ENCODE measurements at places on chromosomes 12 and 14. TPM values are rescaled to one million over a fixed set of nuclear protein-coding genes. Genes with fewer than 3 reads are reported as not detected.

Gene SYCP3
- polyA plus RNA-seq, result not detected

Gene WSCD2
- polyA plus RNA-seq, result not detected

Gene ALDH6A1
- 22.2 TPM for polyA plus RNA-seq

Gene PAPLN
- 0.32 TPM for polyA plus RNA-seq

Gene KLRC1
- polyA plus RNA-seq, result not detected

Gene PARPBP
- polyA plus RNA-seq, result 2.1 TPM

Gene EID3
- 12.7 TPM for polyA plus RNA-seq

Gene MANSC4
- not detected for polyA plus RNA-seq

Gene GRIN2B
- not detected for polyA plus RNA-seq

DNA sequence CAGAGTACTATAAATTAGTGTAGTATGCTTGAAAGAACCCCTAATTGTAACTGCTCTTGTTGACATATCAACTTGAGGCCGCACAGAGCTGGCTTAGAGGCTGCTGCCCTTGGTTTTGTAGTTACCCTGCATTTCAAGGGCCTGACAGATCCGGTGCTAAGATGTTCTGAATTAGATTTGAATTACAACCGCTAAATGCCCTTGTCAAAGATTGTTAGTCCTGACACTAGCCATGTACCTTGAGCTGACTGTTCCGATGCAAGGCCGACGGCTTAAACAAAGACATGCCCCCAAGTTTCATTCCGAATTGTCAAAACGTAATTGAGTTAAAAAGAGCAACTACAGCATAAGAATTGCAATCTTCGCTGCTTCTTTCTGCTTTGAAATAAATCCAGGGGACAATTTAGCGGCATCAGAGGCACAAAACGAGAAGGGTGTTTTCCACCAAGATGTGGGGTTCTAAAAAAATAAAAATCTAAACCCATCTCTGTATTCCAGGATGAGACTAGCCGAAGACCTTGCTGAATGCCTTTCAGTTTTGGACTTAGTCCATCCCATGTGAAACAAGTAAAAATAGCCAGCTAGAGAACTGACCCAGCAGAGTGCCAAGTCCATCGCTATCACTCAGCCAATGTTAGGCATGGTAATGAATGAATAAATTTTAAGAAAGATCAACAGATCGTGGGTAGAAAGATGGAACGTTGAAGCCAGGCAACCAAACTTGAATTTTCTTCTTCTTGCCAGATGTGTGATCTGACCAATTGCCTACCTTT, 148.7 kb downstream of the DICER1 start:
- DNase-seq, result no peak

- DNase-seq, result no peak
Measured at GRCh38 chr12:59068436-59068835, 148.1 kb upstream of the LRIG3 start.

DNA sequence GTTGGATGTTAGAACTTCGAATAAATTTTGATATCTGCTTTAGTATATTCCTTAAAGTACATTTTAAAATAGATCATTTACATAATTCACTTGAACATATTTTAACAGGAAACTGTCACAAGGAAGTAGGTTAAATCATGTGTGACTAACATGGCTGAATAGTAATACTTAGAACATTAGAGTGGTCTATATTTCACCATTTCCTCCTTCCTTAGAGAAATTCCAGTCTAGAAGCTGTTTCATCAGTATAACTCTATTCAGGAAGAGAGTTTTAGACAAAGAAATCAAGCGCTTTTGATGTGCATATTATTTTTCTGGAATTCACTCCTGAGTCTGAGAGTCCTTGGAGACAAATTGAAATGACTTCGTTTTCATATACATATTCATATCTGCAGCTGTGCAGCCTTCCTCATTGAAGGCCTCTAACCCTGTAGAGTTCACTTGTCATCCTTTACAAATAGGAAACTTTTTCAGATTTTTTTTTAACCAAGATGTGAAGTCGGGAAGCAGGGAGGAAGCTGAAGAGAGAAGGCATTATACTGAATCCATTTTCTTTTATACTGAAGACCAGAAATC, 28.4 kb downstream of the IRAK3 start:
- no peak for DNase-seq

DNA sequence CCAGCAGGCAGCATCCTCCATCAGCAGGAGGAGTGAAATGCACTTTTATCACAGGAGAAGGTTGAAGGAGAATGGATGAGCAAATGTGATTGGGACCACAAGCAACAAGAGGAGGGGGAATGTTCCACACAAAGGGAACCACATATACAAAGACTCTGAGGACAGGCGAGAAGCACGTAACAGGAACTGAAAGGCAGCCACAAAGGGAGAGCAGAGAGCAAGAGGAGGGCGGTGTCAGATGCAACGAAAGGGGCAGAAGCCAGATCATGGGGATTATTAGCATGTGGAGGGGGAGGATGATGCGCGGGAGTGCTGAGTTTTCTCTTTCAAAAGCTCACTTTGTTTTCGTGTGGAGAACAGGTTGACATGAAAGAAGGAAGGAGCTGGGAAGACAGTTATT, 241.1 kb downstream of the SPTSSA start:
- no peak for DNase-seq

GRCh38 chr12:6090803-6091202, 33.7 kb downstream of the VWF start:
- no peak for DNase-seq

DNA sequence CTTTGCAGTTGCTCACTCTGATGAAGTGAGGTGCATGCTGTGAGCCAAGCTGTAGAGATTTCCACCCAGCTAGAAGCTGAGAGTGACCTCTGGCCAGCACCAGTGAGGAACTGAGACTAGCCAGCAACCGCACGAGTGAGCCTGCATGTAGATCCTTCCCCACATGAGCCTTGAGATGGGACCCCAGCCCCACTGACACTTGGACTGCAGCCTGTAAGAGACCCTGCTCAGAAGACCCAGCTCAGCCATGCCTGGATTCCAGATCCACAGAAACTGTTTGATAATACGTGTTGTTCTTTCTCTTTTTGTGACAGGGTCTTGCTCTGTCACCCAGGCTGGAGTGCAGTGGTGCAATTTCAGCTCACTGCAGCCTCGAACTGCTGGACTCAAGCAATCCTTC, 229.2 kb downstream of the GLT1D1 start:
- no peak for DNase-seq

DNA sequence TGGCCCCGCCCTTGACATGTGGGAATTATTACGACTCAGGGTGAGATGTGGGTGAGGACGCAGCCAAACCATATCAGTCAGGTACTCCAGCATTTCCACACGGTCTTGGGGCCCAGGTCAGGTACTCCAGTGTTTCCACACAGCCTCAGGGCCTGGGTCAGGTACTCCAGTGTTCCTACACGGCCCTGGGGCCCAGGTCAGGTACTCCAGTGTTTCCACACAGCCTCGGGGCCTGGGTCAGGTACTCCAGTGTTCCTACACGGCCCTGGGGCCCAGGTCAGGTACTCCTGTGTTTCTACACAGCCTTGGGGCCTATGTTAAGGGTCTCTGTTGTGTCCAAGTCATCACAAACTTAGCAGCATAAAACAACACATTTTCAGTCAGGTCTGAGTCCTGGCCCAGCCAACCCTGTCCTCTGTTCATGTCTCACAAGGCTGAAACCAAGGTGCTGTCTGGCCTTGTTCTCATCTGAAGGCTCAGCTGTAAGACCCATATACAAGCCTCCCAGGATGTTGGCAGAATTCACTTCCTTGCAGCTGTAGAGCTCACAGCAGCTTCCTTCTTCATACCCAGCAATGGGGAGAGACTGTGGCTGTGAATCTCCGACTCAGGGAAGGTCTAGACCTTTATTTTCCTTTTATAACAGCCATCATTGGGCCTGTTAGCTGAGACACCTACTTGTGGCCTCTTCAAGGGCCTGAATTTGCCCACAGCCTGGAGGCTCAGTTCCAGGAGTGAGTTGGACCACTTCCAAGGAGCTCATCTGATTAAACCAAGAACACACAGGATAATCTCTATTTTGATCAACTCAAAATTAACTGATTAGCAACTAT, 107.6 kb upstream of the SFSWAP start:
- DNase-seq, result no peak

GRCh38 chr12:96434107-96434506, 33.9 kb upstream of the CDK17 start:
- DNase-seq, result peak; percentile 92

GRCh38 chr12:110316861-110317260, 35.8 kb downstream of the ATP2A2 start:
- DNase-seq, result no peak

GRCh38 chr14:30957813-30958370, 67.6 kb upstream of the AP4S1 start:
- DNase-seq, result no peak

DNA sequence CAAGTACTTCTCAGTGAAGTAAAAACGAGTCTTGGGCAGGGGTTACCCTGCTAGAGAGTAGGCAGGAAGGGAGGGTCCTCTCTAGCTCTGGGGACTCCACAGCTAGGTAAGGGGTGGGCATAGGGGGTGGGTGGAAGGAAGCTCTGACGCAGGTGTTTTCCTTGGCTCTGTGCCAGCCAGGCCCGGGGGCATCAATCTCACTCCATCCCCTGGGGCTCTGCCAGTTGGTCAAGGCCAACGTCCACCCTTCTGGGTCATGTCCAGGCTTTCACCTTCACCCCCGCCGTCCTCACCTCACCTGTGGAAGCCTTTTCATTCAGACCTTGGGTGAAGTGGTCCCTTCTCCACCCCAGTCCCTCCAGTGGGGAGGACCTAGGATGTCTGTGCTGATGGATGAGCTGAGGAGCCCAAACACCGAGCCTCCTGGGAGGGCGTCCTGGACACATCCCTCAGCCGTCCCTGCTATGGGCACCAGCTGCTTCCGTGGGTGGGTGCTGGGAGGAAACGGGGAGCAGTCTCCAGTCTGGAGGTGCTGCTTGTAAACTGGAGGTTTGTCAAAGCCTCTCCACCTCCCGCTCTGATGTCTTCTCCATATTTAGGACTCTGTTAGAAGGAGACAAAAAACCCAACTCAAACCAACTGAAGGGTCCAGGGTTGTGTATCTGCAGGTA, 71.5 kb upstream of the SFSWAP start:
- no peak for DNase-seq

DNA sequence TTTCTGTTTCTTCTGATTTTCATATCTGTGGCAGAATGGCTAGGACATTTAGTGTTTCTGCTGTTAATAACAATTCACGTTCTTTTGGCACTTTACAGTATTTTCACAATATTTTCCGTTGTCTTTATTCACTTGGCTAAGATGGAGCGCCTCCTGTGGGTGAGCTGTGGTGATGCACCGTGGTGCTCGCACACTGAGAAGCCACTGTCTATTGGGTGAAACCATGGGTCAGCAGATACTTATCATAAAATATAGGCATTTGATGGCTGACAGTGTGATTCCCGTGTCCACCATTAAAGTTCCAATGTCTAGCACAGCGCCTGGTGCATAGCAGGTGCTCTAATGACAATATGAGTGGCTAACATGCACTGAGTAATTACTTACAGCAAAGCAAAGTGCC, 141.8 kb downstream of the VRK1 start:
- DNase-seq, result no peak

Data from CD4-positive, alpha-beta memory T cell (primary cell).